ENCODE measurements at places on chromosomes 6 and 20. TPM values are rescaled to one million over a fixed set of nuclear protein-coding genes. Genes with fewer than 3 reads are reported as not detected.

The OR2J2 gene
- not detected for total RNA-seq

The NPEPL1 gene
- 23.7 TPM for total RNA-seq

The HTR1E gene
- not detected for total RNA-seq

GRCh38 chr6:109351231-109352130 lies 30.8 kb downstream of the CD164 start:
- peak; percentile 38 for DNase-seq

DNA sequence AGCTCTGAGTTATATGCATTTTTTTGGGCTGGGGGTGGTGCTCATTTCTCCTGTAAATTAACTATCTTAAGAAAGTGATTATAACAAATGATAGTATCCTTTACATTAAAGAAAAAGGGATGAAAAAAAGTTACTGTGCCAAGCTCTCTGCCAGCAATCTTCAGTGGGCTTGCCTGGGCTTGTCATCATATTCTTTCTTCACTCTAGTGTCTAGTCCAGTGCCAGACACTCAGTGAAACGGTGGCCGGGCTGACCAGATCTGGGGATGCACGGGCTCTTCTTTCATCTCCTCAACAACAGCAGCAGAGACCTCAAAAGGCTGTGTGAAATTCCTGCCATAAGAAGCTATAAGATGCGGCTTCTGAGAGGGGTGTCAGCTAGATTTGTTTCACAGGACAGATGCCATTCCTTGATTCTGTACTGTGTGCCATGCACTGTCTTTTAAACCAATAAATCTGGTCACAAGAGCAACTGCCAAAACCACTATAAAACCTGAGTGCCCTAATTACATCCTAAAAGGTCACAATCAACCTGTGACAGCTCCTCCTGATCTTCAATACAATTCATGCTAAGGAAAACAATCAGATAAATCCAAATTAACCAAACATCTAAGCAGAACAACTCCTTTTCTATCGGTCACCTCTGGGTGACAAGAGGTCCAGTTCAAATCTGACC lies 12.1 kb downstream of the EXOC2 start:
- peak; percentile 60 for DNase-seq

GRCh38 chr6:52925042-52925441 lies 15.5 kb upstream of the GSTA3 start:
- peak; percentile 88 for DNase-seq

- DNase-seq: no peak
Measured at GRCh38 chr6:70843328-70843918, 113.4 kb downstream of the B3GAT2 start.

DNA sequence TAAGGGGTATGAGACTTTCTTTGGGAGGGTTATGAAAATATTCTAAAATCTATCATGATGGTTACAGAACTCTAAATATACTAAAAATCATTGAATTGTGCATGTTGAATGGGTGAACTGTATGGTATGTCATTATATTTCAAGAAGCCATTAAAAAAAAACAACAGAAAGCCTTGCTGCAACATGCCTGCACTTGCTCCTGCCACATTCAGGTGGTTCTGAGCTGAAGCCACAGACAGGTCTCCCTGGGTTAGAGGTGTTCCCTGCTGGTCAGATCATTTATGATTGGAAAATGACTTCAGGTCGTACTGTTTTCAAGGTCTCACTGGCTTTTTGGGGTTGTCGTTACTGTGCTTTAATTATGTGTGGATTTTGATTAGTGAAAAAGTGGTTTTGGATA lies 13.3 kb downstream of the GMPR start:
- DNase-seq: peak; percentile 75
